ENCODE measurements at places on chromosomes 16 and 17.

GRCh38 chr17:74334393-74335039 is 8.5 kb downstream of the KIF19 start:
- DNase-seq: no peak

DNA sequence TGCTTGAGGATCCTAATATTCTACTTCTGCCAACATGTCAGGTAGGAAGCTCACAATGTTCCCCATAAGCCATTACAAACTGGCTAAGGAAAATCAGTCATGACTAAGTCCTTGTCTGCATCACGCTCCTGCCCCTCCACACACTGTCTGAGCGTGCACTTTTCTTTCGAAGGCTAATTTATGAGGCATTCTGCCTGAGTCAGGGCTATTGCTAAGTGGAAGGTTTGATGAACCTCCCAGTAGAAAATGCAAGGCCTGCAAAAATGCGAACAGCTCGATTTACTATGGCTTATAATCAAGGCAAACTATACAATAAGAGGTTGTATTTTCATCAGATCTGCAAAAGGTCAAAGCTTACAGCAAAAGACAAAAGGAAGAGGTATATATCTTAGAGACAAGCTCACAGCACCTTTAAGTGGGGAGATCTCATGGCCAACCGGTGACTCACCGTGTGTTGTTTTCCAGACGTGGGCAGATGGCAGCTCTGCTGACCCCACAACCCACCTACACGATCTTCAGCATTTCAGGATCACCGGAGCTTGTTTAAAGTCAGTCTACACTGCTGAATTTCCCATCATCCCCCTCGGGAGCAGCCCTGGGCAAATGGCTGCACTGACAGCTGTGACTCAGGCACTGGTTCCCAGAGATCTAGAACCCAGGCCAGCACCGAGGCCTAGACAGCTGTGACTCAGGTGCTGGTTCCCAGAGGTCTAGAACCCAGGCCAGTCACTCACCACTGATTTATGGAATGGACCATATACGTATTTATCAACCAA is 26.1 kb downstream of the MEAK7 start:
- DNase-seq: no peak

DNA sequence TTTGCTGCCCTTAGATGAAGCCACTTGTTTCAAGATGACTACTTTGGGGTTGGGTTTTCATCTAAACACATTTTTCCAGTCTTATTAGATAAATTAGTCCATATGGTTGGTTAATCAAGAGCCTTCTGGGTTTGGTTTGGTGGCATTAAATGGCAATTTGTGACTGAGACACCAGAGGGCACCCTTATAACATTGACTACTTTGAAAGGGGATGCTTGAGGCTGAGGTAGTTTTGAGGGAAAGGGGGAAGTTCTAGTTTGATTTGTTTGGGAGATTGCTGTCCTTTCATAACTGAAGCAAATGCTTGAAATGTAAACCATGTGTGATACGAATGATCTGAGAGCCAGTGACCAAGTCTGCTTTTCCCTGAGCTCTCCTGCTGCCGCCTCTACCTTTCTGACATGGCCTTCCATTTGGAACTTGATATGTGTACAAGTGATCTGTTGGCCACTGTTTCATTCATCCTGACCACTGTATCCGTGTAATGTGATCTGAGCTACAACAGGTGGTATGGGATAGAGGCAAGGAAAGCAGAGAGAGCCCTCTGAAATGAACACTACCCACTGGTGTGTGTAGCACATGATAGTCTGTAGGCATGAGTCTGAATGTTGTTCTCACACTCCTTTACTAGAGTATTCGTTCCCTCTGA is 5.8 kb upstream of the RARA start:
- no peak for DNase-seq

DNA sequence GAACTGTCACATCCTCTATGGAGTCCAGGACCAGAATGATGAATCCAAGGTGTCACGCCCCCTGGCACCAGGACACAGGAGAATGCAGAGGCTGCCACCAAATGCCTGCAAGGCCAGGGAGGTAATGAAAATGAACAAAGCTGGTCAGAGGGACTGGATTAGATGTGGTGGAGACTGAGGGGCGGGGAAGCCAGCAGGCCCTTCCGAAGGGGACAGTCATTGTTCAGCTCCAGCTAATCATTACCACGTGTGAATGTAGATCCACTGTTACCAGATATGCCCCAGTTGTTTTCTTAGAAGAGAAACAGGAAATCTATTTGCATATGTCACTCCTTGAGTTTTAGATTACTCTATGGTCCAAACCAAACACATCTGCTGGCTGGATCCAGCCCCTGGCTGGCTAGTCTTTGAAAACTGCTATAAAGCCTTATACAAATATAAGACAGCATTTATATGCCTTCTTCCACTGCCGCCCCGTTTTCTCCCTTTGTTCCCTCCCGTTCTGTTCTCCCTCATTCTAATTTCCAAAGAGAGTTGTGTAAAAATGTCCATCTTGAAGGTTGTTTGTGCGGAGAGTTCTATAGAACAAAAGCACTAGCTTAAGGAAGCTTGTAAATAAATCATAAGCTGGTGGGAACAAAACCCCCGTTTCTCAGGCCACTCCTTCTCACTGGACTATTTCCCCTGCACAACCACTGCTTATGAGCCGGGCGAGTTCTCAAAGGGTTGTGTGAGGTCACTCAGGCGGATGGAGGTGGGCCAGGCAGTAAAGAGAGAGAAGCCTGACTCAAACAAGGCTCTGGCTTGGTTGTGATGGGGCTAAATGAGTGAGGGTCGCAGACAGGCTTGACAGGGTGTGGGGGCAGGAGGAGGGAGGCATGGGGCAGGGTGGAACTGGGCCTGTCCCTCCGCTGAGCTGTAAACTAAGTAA is 14.2 kb downstream of the CRYM start:
- no peak for DNase-seq

GRCh38 chr16:85176541-85177447 is 64.5 kb upstream of the CIBAR2 start:
- DNase-seq: no peak

- DNase-seq: no peak
Measured at GRCh38 chr17:73609758-73610157, 34.5 kb downstream of the SDK2 start.

DNA sequence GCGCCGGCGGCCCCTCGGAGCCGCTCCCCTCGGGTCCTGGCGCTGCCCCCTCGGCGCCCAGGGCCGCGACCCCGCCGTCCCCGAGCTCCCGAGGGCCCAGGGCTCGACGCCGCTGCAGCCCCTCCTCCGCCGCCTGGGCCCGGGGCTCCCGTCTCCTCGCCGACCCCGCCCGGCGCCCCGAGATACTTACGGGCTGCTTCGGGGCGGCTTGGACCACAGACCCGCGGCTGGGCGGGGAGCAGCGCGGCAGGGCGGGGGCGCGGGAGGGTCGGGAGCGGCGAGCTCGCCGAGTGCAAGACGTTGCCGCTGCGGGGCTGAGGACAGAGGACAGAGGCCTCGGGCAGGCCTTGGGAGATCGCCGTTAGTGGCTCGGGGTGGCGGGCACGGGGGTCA is 290 bp downstream of the TOB1 start:
- DNase-seq: no peak

DNA sequence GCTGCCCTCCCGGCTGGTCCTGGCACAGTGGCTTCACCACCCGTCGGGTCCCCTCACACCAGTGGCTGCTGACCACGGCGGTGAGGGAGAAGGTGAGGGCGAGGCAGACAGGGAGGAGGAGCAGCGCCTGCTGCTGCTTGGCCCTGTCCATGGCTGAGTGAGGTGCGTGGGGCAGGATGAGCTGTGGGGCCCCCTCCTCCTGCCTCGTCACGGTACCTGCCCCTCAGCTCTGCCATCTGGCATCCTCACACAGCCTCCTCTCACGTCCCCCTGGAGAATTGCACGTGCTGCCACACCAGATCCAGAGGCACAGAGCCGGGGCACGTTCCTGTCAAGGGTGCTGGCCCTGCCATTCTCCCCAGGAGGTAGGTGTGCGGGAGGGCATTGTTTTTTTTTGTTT is at the start of gene GSG1L2:
TSS of gene GSG1L2 (minus strand) at position 159 of the 400 bp plus-strand sequence. CDS start at position 151, 8 bp downstream.
- no peak for DNase-seq

DNA sequence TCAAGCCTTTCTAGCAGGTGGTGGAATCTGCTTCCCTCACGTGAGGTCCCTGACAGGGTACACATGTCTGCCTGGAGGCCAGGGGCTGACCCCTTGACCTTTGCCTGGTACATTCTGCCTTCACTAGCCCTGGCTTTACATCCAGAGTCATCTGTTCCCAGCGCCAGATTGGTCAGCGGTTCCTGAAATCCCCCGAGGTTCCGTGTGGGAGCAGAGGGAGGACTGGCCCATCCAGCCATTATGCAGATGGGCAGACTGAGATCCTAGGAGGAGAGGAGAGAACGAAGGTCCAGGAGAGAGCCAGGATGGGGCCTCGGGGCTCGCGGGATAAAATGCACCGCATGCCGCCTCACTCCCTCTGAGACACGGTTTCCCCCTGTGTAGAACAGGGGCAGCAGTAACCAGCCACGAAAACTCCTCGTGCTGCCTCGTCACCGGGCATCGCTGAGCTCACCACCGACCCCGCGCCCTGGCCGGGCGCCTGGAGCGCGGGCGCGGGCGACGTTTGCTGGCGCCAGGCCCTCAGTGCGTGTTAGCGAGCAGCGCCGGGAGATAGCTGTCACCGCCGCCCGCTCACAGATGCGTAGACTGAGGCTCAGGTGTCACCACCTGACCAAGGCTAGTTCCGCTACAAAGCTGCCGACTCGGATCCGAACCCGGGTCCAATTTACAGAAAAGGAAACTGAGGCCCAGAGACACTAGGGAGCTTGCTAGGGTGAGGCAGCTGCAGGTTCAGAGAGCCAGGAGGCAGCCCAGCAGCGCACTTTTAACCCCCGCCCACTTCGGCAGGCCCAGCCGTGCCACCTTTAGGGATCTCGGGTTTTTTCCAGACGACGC is 811 bp upstream of the MAP2K3 start:
- DNase-seq: no peak

- DNase-seq: no peak
Measured at GRCh38 chr16:49588729-49589384, 215.3 kb downstream of the C16orf78 start.

- DNase-seq: no peak
Measured at GRCh38 chr17:35062308-35062707, 1.2 kb downstream of the RFFL start.

DNA sequence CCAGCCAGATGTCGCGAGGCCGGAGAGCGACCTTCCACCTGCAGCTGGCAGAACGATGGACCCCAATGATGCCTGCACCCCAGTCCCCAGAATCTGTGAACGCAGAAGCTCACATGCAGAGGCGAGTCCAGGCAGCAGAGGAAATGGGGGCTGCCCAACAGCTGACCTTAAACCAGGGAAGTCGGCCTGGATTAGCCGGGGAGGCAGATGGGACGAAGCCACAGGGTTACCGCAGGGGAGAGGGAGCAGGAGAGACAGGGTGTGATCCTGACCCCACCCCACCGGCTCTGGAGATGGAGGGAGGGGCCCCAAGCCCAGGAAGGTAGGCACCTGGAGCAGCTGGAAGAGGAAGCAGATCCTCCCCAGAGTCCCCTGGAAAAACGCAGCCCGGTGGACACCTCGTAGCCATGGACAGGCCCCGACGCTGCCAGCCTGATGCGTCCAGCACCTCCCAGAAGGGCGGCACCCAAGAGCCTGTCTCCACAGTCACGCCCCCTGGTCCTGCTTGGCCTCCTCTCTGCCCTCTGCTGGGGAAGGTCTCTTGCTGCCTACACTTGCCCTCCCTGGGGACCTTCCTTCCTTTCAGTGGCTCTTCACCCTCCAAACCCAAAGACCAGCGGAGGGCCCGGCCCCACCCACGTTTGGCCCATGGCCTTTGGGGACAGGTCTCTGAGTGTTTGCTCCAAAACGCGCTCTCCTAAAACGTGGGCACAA is 37.3 kb downstream of the PIEZO1 start:
- DNase-seq: no peak

- no peak for DNase-seq
Measured at GRCh38 chr17:64741038-64741641, 79.0 kb upstream of the SMURF2 start.

- no peak for DNase-seq
Measured at GRCh38 chr16:3528406-3528805, 27.6 kb downstream of the CLUAP1 start.

- no peak for DNase-seq
Measured at GRCh38 chr16:16578701-16579100, 199.8 kb downstream of the NPIPA7 start.

GRCh38 chr16:61770301-61770700 is 265.9 kb downstream of the CDH8 start:
- DNase-seq: no peak

DNA sequence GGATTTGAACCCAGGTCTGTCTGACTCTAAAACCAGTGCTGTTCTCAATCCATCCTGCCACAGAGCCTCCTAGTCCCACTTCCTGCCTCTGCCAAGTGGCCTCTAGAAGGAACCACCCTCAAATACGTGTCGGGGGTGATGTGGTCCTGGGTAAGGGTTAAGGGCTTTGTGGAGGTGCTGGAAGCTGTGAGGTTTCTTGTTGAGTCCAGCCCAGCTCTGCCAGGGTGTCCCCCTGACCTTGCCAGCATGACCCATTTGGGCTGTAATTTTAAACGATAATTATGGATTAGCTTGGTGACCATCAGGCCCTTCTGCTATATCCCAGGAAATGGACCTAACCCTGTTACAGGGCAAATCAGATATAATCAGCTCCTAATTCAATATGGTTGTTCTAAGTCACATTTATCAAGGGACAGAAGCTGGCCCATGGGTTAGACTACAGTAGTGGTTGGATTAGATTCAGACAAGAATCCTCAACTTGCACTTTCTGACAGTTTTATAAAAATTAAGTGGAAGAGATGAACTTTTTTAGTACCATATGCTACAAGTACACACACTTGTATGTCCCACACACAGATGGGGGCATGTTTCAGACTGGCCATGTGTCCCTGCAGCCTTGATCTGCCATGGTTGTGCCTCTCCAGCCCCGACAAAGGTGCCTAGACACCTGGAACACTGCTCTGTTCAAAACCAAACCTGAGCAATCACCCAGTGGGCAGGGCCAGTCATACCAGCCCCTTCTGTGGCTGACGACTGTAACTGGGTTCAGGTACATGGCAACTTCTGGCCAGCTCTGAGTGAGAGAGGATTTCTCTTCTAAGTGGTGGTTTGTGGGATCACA is 48.0 kb downstream of the SMPD3 start:
- DNase-seq: no peak

GRCh38 chr16:28915181-28915580 is 9.9 kb downstream of the RABEP2 start:
- DNase-seq: no peak

DNA sequence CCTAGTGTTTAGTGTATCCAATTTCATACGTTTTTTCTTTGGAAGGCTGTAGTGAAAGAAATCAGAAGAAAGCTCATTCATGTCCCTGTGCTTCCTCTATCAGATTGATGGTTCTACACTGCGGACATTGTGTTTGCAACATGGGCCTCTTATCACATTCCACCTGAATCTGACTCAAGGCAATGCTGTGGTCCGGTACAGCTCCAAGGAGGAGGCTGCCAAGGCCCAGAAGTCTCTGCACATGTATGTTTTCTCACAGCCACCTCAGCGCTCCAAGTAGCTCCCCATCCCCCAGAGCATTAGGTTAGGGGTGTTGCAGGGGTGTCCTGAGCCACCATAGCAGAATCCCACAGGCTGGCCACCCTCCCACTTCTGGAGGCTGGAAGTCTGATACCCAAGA is 25.2 kb downstream of the TMC6 start:
- DNase-seq: no peak

GRCh38 chr16:79288066-79288465 is 312.5 kb downstream of the MAF start:
- no peak for DNase-seq

GRCh38 chr17:16917671-16918394 is 54.1 kb downstream of the TNFRSF13B start:
- no peak for DNase-seq

- no peak for DNase-seq
Measured at GRCh38 chr17:17737961-17738894, 57.0 kb downstream of the RAI1 start.

- peak; percentile 21 for DNase-seq
Measured at GRCh38 chr17:58520843-58521430, 6.5 kb upstream of the MTMR4 start.

- DNase-seq: no peak
Measured at GRCh38 chr16:83312015-83312717, 495.6 kb upstream of the HSBP1 start.

Measured in GM12864 (cell line).